ENCODE measurements at places on chromosomes 16 and 17. TPM values are rescaled to one million over a fixed set of nuclear protein-coding genes. Genes with fewer than 3 reads are reported as not detected.

ADAD2 gene
- total RNA-seq, result not detected

ABCA8 gene
- 15.8 TPM for total RNA-seq

HS3ST4 gene
- total RNA-seq, result not detected

SLC38A8 gene
- not detected for total RNA-seq

TM4SF5 gene
- total RNA-seq, result not detected

CLEC3A gene
- not detected for total RNA-seq

CCT6B gene
- total RNA-seq, result 0.80 TPM

TP53TG3B gene
- not detected for total RNA-seq

GAST gene
- total RNA-seq, result not detected

SMTNL2 gene
- total RNA-seq, result not detected

YBX2 gene
- total RNA-seq, result 0.13 TPM

GP1BA gene
- total RNA-seq, result not detected

RTN4RL1 gene
- under 0.01 TPM for total RNA-seq

KRT28 gene
- total RNA-seq, result not detected

Data from thoracic aorta endothelial cell (primary cell).